ENCODE measurements at places on chromosomes 16 and 17. TPM values are rescaled to one million over a fixed set of nuclear protein-coding genes. Genes with fewer than 3 reads are reported as not detected.

GRCh38 chr17:20989991-20990855 lies 52.6 kb downstream of the USP22 start:
- no peak for DNase-seq

UMOD gene
- not detected for polyA plus RNA-seq

- DNase-seq: peak; percentile 49
Measured at GRCh38 chr17:43907425-43907981, at the start of gene MPP2. Gene MPP2, minus strand, starts transcription at chr17:43907536. Its CDS starts 3,076 bp downstream, at chr17:43904460.

PLXDC1 gene
- polyA plus RNA-seq: 5.0 TPM
